ENCODE measurements at places on chromosomes 7 and 10.
A peak's percentile ranks its signal among the peaks of the same experiment; 100 is the strongest.

DNA sequence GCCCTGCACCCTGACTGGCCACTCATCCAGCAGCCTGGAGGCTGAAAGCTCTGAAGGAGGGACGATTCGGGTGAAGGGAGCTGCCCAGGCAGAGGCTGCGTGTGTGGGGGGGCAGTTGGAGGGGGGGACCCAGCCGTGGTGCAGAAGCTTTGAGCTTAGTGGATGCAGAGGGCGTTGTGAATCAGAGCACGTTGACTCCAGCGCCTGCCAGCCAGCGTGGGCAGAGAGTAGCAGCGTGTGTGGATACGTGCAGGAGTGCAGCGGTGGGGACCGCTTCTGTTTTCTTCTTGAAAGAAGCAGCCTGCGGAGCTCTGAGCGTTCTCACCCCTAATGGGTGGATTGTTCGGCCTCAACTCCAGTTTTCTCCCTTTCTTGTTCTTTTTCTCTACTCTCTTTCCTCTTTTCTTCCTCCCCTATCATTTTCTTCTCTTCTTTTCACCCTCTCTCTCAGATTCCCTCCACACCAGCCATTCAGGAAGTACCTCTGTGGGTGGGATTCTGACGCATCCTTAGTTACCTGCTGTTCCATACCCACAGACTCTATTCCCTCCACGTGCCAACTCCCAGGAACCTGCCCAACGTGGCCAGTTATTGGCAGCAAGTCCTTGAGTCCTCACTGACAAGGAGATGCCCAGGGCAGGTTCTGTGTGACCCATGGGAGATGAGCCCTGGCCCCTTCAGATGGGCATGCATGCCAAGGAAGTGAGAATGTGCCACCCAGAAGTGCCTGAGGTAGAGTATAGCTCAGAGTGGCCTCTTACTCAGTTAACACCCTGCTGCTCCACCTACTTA lies 47.4 kb downstream of the SORCS3 start:
- DNase-seq, result no peak

DNA sequence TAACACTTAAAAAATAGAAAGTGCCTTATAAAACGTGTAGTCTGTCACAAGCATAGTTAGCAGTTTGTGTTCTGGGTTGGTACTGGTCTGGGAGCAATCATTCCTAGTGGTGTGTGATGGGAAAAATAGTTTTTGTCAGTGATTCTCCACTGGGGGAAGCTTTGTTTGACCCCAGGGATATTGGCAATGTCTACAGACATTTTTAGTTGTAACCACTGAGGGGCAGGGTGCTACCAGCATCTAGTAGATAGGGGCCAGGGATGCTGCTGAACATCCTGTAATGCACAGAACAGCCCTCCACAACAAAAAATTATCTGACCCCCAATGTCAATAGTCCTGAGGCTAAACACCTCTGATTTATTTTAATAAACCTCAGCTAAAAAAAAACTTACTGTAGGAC lies 51.6 kb upstream of the CREB5 start:
- no peak for DNase-seq

- no peak for DNase-seq
Observed at GRCh38 chr7:28390426-28390825, 21.9 kb upstream of the CREB5 start.

DNA sequence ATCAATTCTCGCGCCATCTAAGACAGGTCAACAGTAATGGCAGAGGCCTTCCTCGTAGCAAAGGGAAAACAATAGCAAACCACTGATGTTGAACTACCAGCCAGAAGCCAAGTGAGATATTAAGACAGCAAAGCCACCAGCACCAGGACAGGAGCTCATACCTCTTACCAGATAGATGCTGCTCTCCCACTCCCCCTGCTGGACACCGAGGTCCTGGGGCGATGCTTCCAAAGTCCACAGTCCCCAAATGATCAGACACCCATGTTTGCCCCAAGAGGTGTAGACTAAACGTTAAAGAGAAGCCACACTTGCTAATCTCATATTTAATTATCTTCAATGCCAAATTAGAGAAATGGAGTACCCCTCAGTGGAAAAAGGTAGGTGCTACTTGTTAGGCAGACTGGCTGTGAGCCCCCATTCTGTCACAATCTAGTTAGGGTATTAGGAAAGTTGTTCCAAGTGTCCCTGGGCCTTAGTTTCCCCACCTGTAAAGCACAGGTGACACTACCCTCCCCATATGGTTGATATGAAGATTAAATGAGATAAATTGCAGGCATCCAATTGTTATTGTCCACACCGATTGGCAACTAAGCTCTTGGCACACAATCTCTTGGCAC lies 39.9 kb downstream of the TOMM7 start:
- peak; percentile 11 for DNase-seq

GRCh38 chr10:15814565-15814964 lies 45.7 kb downstream of the MINDY3 start:
- DNase-seq, result no peak

- DNase-seq, result no peak
Observed at GRCh38 chr10:33031815-33032653, 74.0 kb upstream of the ITGB1 start.

DNA sequence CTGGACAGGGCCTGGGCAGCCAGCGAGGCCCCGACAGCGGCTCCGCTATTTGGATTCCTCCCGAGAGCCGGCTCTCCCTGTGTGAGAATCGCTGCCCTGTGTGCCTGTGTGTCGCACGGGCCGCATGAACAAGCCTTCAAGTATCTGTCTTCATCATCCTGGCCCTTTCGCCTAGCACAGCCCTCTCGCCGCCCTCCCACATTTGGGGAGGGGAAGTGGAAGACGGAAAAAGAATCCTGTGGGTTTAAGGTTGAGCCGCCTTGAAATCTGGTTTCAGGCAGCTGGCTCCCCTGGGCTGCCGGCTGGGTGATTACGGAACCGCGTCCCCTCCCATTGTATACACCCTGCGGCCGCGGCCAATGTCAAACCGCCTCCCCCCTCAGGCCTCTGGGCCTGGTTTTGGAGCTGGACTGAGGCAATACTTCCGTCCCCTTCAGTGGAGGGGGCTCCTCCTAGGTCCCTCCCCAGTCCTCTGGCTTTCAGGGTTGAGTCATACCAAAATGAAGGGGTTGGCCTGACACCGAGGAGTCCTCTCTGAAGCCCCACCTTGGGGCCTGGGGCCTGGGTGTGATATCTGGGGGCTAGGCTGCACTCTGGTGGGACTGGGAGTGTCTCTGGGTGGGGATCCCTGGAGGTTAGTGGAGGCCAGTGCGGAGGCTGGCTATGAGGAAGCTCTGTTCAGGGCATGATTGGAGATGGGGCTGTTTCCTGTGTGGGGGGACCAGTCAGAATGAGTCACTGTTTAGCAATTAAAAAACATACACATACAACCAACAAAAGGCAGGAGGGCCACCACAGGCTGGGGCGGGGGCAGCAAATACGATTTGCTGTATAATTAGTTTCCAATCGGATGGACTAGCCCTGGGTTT lies 1.7 kb downstream of the TRIM8 start:
- peak; percentile 94 for DNase-seq

DNA sequence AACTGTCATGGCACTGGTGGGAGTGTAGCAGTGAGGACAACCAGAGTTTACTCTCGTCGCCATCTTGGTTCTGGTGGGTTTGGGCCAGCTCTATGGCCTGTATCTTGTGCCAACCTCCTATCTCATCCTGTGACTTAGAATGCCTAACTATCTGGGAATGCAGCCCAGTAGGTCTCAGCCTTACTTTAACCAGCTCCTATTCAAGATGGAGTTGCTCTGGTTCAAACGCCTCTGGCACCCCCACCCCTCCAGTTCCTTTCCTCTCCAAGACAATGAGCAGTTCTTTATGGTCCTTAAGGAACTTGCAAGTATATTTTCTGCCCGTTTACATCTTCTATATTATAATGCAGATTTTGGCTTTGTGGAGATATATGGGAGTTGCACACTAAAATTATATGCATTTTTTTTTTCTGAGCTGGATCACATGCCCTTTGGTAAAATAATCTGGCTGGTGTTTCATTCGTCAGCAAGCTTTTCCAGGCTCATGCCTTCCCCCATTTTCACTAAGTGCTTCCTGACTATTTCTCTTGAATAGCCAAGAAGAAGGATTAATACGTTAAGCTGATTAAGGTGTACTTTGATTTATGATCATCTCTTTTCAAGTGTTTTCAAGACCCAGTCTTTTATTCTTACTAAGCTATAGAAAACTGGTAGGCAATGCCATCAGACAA lies 11.2 kb upstream of the WIPF3 start:
- DNase-seq, result no peak

DNA sequence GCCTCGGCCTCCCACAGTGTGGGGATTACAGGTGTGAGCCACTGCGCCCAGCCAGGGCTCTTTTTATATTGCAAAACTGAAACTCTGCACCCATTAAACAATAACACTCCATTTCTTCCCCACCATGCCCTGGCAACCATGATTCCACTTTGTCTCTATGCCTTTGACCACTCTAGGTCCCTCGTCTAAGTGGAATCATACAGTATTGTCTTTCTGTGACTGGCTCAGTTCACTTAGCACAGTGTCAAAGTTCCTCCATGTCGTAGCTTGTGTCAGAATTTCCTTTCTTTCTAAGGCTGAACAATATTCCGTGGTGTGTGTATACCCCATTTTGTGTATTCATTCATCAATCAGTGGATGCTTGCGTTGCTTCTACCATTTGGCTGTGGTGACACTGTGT lies 46.2 kb downstream of the CUX1 start:
- DNase-seq, result no peak

DNA sequence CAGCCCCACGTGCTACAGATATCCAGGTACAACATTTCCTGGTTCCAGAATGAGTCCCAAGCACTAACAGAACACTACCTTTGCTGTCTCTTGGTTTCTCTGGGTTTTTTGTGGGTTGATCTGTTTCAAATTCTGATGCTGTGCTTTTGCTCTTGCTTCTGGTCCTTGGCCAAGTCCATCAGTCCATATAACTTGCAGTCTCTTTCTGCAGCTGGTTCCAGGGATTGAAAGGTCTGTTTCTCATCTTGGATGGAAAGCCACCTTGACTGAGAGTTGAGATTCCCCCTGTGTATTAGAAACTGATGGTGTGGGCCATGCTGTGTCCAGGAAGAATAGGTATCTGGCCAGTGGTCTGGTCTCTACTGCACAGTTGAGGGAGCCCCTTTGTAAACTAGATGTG lies 171.1 kb downstream of the JCAD start:
- DNase-seq, result no peak

DNA sequence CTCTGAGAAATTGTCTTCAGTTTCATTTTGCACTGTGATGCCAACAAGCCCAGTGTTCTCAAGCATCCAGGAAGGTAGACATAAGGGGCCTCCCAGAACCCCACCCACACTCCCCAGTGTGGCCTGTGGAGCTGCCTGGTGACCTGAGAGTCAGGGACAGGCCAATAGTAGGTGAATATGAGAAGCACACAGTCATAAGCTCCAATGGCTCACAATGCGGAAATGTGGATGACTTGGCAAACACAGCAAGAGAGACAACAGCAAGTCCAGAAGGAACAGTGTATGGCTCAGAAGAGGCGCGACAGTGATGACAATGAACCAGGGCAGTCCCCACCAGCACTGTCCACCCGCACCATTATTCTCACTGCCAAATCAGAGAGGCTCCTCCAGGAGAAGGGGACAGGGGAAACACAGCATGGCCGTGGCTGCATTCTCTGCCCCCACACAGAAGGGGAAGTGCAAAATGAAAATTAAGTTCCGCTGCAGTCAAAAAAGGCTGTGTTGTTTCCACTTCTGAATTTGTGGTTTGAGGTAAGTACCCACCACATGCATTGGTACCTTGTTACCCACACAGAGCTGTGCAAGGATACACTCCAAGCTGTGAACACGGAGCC lies 419.8 kb downstream of the GRID1 start:
- no peak for DNase-seq

- DNase-seq, result no peak
Observed at GRCh38 chr10:29646960-29647461, 12.2 kb upstream of the SVIL start.

DNA sequence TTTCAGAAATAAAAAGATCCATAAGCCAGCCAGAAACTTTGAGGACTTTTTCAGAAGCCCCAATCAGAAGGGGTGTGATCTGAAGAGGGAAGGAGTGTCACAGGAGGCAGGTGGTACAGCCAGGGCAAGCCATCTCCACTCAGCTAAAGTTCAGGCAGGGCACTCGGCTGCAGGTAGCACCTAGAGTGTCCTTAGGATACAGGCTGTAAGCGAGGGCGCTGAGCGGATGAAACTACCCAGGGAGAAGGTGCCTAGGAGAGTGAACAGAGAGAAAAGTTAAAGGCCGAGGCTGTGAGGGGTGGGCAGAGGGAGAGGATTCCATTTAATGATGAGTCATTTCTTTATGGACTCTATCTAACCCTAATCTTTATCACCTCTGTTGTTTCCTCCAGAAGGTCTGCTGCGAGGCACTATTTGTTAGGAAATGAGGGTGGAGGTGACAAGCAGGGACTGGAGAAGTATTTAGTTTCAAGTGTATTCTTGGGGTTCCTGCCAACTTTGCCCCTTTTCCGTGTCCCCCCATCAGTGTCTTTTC lies 29.8 kb upstream of the ZCCHC24 start:
- no peak for DNase-seq

DNA sequence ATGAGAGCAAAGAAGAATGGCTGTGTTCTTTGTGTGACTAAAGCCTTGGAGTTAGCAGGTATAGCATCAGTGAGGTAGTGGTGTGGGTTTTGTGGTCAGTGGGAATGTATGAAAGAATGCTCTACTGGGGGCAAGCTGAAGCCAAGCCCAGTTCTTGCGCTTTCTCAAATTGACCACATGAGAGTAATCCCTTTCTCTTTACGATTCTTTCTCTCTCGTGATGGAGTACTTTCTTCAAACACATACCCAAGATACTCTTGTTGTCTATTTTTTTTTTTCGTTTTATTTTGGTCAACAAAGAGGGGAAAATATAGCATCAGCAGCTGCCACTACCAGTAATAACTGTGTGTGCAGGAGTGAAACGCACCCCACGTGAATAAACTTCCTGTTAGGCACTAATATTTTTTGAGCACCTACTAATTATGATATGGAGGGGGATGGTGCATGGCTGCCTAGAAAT lies 8.4 kb upstream of the PANK1 start:
- peak; percentile 6 for DNase-seq

DNA sequence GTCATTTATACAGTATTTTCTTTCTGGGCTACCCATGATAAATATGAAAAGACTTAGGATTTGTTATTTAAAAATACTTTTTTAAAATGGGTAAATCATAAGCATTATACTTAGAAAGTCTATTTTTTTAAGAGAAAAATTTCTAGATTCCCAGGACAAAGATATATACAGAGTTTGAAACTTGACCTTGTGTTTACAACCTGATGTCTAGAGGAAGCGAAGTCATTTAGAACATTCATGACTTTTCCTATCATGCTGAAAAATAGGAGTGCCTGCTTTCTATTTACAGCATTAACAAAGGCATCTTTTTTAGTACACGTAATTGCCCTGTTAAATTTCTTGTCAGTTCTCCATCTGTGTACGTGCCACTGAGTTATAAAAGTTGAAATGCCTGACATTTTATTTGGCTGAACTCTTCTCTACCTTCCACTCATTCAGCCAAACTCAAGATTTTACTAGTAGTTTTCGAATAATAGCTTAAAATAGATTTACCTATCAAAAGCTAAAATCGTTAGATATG lies 23.0 kb downstream of the GNAT3 start:
- DNase-seq, result no peak

GRCh38 chr7:65925040-65925439 lies 52.2 kb downstream of the VKORC1L1 start:
- DNase-seq, result no peak

- DNase-seq, result no peak
Observed at GRCh38 chr7:36289833-36290661, 99.6 kb upstream of the ANLN start.

Measured in T1000 (cell line).